ENCODE measurements at places on chromosomes 2 and 18.

DNA sequence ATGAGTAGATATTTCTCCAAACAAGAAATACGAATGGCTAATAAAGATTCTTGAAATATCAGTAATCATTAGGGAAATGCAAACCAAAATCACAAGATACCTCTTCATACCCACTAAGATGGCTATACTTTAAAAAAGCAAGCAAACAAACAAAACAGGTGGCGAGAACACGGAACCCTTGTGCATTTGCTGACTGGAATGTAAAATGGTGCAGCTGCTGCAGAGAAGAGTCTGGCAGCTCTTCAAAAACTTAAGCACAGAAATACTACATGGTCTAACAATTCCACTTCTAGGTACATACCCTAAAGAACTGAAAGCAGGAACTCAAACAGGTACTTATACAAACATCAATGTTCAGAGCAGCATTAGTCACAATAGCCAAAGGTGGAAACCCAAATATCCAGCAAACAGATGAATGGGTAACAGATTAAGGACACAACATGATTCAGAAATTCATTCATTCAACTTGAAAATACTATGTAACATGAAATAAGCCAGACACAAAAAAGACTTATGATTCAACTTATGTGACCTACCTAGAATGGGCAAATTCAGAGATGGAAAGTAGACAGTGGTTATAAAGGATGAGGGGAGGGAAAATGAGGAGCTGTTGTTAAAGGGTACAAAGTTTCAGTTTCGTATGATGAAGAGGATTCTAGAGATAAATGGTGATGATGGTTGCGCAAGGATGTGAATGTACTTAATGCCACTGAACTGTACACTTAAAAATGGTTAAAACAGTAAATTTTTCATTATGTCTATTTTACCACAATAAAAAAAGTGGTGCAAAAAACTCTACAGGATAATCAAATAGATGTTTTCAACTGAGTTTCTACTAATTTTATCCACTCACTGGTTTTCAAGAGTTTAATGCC lies 26.9 kb upstream of the GPR75 start:
- no peak for DNase-seq

GRCh38 chr2:113276216-113276760 lies 2.4 kb downstream of the PAX8 start:
- no peak for DNase-seq

- no peak for DNase-seq
Measured at GRCh38 chr2:105714141-105714540, 30.6 kb upstream of the NCK2 start.

- DNase-seq, result no peak
Measured at GRCh38 chr2:202782940-202783558, 88.5 kb downstream of the ICA1L start.

DNA sequence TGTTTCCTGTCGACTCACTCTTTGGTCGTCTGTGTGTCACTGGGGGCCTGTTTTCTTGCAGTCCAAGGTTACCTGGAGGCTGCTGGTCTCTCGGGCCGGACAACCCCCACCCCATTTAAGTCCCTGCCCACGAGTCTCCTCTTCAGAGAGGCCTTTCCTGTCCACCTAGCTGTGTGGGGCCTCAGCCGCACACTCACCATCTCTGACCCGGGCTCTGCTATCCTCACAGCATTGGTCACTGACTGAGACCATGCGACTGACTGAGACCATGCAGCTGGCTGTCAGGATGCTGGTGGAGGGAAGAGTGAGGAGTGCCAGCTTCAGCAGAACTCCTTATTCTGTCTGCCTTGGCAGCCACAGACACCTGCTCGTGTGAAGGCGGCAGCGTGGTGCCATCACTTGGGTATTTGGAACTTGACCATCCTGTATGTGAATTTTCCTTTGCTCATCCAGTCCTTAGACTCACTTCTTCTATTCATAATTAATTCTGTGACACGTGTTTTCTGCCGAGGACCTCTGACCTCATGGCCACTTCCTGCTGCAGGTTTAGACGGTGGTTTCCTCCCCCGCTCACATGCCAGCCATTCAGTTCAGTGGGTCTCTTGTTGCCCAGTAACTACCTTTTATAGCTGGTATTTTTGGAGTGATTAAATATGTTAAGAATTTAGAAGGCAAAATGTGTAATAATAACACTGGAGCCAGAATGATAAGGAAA lies 47.5 kb upstream of the ASB1 start:
- peak; percentile 46 for DNase-seq

- DNase-seq, result no peak
Measured at GRCh38 chr2:171813126-171813525, 80.9 kb downstream of the SLC25A12 start.

DNA sequence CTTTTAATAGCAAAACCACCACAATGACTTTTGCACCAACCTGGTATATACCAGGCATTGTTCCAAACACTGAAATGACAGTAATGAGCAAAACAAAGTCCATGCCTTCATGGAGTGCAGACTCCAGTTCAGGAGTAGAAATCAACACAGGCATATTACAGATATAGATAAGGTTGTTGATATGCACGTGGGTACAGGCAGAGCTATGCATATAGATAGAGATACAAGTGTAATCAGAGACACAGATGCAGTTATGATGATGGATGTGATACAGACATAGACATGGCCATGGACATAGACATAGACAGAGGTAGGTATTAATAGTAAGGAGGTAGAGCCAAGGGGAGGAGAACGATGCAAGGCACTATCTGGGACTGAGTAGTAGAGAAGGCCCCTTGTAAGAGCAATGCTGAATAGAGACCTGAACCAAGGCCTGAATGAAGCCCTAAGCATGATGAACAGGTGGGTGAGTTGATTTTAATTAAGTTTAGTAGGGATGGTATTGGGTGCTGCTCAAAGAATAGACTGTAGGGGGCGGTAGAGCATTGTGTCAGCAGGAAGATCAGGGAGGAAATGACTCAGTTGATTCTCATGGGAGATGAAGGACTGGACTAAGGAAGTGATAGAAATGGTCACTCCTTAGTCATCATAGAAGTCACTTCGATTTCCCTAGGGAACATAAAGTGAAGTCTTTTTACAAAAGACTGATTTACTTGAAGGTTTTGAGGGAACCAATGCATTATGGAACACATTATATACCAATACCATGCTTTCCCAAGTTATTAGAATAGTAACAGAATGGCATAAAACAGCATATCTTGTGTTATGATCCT lies 39.4 kb downstream of the CMPK2 start:
- peak; percentile 13 for DNase-seq

GRCh38 chr2:179596018-179596417 lies 265.4 kb downstream of the ZNF385B start:
- DNase-seq, result no peak

DNA sequence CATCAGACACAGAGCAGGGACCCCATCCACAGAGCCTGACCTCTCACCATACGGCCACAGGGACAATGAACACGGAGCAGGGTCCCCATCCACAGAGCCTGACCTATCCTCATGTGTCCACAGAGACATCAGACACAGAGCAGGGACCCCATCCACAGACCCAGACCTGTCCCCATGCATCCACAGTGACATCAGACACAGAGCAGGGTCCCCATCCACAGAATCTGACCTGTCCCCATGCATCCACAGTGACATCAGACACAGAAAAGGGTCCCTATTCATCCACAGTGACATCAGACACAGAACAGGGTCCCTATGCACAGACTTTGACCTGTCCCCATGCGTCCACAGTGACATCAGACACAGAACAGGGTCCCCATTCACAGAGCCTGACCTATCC lies 325.1 kb upstream of the RAB6C start:
- DNase-seq, result no peak

GRCh38 chr18:53375621-53376020 lies 848.8 kb downstream of the MBD2 start:
- no peak for DNase-seq

- no peak for DNase-seq
Measured at GRCh38 chr2:74181739-74182138, 3.1 kb upstream of the MOB1A start.

DNA sequence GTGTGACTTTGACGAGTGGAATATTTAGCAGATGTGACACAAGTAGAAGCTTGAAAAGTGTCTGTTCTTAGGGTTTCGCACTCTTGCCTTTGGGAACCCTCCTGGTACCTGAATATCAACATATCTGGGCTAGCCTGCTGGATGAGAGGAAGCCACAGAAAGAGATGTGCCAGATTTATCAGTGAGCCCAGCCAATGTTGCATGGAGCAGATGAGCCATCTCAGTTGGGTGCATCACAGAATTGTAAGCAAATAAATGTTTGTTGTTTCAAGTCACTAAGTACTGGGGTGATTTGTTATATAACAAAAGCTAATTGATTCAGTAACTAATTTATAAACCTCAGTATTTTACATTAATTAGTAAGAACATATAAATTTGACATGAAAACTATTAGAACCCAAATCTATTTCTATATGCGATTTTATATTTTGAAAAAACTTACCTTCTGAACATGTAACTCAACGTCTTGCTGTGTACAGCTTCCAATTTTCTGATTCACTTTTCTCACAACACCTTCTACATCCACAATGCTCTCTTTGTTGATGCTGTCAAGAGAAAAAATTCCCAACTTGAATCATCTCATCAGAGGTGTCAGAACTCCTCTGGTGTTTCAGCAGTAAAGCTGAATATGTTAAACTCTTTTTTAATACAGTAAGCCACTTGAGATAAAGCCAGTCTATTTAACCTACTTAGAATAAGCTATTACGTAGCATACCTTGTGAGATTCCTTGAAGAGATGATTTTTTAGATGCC lies 42.3 kb downstream of the DARS1 start:
- no peak for DNase-seq

DNA sequence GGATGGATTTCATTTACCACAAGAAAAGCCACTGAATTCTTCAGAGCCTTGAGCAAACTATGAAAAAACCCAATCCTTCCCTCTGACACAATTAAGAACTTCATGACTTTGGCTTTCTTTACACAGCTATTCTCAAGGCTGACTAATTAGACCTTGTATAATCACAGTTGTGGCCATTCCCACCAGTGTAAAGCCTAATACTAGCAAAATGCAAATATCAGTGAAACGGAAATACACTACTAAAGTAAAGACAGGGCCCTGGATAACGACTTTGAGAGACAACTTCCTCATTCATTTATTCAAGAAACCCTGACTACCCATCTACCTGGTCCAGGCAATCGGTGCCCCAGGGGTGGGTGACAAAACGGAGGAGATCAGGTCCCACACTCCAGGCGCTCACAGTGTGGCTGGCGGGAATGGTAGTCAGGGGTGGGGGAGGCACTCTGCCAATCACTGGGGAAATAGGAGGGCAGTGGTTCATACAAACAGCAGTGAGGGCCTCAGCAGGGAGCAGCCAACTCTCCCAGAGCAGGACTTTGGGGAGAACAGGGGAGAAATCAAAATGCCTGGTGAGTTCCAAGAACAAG lies 28.1 kb downstream of the TMEM163 start:
- no peak for DNase-seq

DNA sequence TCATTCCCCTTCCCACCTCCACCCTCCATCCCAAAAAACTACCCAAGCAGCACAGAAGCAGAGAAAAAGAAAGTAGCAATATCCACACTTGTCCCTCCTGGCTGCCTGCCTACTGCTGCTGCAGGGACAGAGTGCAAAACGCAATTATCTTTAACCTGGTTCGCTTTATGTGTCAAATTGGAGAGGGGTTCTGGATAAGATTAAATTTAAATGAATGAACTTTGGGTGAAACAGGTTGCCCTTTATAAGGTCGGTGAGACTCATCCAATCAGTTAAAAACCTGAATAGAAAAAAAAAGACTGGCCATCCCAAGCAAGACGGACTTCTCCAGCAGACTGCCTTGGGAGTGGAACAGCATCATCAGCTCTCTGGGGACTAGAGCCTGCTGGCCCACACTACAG lies 62.6 kb downstream of the ANKRD44 start:
- no peak for DNase-seq

DNA sequence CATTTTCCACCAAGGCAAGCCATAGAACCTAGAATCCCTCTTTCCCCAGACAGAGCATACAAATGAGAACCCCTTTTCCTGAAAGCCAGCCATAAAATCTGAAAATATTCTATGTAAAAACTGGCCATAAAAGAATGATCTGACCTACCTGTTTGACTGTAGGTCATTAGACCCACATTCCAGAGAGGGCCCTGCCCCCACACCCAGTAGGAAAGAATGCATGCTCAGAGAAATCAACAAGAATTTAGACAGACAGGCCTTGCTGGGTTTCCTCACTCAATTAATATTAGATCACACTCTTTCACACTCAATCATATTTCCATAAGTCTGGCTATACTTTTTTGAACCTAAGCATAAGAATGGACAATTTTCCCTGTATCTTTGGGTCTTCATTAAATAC lies 929.5 kb downstream of the ERBB4 start:
- peak; percentile 28 for DNase-seq

GRCh38 chr2:223797811-223798721 lies 39.3 kb downstream of the AP1S3 start:
- peak; percentile 77 for DNase-seq

- no peak for DNase-seq
Measured at GRCh38 chr18:57326718-57327323, 25.5 kb upstream of the ST8SIA3 start.

DNA sequence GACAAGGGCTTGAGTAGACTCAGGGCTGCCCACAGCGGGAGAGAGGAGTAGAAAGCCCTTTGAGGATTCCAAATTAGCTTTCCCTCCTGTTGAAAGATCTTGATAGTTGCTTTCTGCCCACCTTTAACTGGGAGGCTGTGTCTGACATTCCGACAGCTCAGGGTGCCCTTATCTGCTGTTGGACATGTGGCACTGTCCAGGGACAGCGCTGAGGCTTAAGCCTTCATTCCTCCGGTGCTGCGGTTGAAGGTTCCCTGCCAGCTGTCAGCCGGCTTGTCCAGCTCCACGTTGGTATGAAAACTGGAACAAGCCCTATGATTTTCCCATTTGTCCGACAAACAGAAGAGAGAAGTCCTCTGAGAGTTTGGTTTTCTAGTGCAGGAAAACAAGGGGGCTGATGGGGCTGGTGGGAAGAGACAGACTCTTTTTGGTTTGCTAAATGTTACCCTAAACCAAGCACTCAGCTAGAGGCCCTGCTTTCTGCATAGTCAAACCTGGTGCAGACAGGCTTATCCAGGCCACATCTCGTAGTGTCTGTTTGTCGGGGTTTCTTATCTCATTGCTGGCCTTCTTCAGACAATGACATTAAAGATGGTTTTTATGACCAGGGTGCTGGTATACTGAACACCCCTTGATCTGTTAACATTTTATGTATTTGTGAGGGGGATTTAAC lies 24.5 kb downstream of the GREB1 start:
- DNase-seq, result no peak
